ENCODE measurements at places on chromosomes 1 and 21.

- DNase-seq = no peak
Measured at GRCh38 chr1:35005711-35006110, 20.6 kb upstream of the TMEM35B start.

DNA sequence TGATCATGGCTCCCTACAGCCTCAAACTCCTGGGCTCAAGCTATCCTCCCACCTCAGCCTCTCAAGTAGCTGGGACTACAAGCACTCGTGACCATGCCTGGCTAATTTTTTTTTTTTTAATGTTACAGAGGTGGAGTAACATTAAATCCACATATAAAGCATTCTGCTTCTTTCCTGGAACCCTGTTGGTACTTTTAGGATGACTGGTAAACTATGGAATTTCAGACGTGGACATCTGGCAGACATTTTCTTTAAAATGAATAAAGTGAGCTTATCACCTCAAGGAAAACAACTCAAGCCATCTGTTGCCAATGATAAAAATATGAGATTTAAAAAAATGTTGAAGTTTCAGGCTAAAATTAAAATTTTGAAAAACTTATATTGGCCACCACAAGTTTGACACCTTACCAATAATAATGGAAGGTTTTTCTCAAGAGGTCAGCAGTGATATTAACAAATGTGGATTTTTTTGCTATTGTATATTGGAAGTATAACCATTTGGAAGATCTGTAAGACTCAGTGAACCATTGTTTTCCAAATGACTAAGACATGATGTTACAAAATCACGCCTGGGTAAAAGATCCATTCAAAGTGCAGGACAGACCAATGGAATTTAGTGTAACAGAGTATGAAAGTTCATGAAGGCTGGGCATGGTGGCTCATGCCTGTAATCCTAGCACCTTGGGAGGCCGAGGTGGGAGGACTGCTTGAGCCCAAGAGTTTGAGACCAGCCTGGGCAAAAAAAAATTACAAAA lies 52.7 kb upstream of the EIF4G3 start:
- DNase-seq = no peak

GRCh38 chr21:34969423-34970166 lies 79.5 kb downstream of the RUNX1 start:
- no peak for DNase-seq

- DNase-seq = no peak
Measured at GRCh38 chr1:27941671-27942540, 7.1 kb downstream of the SMPDL3B start.

DNA sequence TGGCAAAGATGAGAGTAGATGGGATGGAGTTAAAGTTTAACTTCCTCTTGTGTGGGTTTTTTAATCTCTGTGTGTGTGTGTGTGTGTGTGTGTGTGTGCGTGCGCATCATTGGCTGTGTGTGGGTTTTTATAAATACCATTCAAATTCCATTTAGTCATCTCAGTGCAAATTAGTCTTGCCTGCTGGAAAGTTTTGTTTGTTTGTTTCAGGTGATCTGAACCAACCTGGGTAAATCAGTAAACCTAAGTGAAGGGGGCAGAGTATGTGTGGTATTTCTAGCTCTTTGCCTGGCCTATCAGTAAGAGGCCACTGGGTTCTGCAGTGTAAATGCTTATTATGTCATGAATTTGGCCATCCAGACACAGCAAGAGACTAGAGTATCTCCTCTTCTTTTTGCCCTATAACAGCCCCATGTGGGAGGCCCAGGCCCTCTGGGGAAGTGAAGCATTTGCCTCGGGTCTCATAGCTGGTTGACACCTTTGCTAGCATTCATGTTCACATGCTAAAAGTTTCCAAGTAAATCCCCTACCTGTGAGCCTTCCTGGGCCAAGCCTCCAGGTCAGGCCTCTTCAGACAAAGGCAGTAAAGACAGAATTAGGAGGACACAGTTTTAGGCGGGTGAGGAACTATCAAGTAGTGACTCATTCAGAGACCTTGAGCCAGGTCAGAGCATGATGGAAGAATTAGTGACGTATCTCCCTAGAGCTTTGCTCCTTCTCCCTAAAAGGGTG lies 14.7 kb downstream of the INTS3 start:
- DNase-seq = no peak

GRCh38 chr21:14382486-14382834 lies 486 bp downstream of the HSPA13 start:
- no peak for DNase-seq

All from coronary artery (tissue), 2 donors.